ENCODE measurements at places on chromosomes 7 and 10.

- DNase-seq, result no peak
These were observed 50.0 kb upstream of the GRB10 start for GRCh38 chr7:50832744-50833143.

GRCh38 chr10:113517165-113517900, 35.5 kb upstream of the HABP2 start:
- no peak for DNase-seq

DNA sequence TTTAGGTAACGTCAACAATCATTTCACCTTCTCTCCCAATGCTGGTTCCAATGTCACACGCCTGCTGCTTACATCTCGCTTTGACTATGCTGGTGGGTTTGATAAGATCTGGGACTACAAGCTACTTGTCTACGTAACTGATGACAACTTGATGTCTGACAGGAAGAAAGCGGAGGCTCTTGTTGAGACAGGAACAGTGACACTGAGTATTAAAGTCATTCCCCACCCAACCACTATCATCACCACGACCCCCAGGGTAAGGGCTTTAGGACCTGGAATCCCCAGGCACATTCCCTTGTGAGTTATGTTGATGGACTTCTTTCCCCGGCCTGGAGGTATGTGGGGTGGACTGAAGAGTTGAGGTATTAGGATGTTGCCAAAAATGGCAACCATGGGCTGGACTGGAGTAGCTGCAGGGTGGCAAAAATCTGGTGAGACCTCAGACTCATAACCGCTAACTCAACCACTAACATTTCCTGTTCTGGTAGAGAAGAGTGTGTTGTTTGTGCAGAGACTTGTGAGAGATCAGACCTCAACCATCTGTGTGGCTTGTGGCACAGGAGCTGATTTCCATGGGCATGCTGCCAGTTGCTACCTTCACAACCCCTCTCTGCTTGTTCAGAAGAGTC, 59.2 kb downstream of the CDHR3 start:
- peak; percentile 44 for DNase-seq

- no peak for DNase-seq
These were observed 6.6 kb downstream of the LDB3 start for GRCh38 chr10:86674912-86675311.

DNA sequence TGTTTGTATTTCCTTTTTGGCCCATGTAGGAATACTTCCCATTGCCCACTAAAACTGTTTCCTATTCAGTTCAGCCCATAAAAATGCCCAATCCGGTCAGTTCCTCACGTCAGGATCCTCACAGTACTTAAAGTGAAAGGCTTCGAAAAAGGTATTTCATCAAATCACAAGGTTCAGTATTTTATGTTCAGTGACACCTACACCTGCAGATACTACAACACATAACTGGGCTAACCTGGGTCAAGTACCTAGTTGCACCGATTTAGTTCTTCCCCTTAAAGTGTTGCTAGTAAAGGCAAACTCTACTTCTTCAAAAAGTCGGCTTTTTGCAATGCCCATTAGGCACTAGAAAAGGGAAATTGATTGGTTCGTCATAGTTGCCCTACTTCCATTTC, 1.1 kb downstream of the SNX13 start:
- DNase-seq, result no peak

DNA sequence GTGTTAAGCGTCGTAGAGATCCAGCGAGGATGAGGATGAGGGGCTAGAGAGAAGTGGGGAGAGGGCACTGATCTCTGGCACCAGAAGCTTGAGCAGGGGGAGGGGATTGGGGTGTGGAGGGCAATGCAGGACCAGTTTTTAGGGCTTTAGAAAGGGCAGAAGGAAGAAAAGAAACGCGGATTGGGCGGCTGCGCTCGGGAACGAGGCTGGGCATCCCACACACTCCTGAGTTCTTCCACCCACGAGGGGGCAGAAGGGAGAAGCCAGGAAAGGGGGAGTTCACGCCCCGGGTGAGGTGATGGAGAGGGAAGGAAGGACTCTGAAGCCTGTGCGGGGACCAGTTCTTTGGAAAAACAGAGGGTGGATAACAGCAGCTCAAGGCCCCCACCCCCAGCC, 6.1 kb upstream of the VGF start:
- no peak for DNase-seq

- no peak for DNase-seq
These were observed 160.8 kb downstream of the PKD1L1 start for GRCh38 chr7:47787249-47788069.

DNA sequence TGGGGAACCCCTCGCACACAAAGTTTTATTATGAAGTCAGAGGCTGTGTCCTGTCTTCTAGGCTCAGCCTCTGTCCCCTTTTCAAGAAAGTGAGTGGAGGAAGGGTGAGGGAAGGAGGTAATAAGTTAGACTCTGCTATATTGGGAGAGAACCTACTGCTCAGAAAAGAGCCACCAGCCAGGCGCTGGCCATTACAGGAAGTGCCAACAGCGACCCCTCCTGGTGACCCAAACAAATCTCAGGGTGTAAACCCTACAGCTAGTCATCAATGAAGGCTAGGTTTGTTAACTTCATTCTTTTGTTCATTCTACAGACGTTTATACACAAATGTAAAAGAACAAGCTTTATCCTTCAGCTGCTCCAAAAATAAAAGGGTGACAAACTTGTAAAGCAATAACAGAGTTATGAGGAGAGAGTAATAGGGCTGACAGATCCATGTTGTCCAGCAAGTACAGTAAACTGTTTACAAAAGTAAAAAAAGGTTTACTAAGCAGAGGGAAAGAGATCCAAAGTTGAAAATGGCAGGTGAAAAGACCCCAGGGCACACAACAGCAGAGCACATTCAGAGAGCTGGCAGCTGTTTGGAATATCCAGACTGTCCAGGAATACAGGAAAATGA, 82.7 kb downstream of the FAM204A start:
- no peak for DNase-seq

DNA sequence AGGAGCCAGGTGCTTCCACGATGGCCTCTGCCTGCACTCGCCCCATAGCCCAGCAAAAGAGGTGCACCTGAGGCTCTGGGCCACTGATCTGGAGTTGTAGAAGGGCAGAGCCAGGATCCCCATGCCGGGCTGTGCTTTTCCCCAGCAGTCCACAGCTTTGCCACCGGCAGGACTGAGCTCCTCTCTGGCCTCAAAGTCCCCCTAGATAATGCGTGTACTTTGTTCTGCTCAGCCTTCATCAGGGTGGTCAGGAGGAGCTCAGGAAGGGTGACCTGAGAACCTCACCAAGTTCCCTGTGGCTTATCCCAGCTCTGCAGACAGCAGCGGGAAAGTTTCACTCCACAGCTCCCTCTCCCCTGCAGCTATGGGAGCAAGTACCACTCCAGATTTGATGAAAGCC, 27.9 kb upstream of the UNC5B start:
- DNase-seq, result no peak

DNA sequence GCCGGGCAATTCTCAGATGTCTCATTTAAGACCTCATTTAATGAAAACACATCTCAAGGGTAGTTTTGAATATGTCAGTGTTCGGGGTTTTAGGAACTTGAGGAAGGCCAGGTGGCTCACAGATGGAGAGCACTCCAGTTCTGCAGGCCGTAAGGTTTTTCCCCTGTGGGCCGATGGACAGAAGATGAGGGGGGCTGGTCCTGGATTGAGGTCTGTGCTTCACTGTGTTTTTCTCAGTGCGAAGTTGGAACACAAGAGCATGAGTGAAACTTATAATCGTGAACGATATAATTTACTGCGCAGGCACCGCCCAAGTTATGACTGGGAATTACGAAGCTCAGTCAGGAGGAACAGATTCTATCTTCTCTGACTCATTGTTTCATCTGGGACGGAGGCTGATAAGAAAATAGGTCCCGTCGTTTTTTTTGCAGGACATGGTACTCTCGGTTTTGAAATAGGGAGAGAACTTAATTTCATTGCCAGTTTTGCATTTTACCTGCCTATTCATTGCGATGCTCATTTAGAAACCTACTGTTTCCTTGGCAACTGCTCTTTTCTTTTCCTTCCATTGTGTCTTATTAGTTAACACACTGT, 591.0 kb upstream of the PFKP start:
- no peak for DNase-seq

GRCh38 chr7:114533131-114533530, 118.5 kb downstream of the FOXP2 start:
- no peak for DNase-seq

- DNase-seq, result no peak
These were observed 53.7 kb downstream of the C1GALT1 start for GRCh38 chr7:7236041-7236440.

- no peak for DNase-seq
These were observed at the start of gene CCDC201 for GRCh38 chr7:45873035-45873354. CCDC201 (minus strand) TSS chr7:45873082; CDS start chr7:45873007, 75 bp downstream.

GRCh38 chr7:121761399-121761798, 111.6 kb upstream of the PTPRZ1 start:
- DNase-seq, result no peak

DNA sequence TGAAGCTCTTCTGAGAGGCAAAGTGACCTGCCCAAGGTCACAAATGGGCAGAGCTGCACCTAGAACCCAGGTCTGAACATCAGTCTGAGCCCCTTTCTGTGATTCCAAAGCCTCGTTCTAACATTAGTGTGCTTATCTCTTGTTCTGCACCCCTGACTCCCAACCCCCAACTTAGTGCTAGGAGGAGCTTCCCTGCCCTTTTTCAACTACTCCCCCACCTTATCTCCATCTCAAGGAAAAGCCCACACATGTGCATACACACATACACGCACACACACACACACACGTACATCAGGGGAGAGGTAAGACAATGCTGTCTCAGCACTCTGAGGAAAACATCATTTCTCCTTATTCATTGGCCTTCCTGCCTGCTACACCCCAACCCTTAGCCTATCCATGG, 8.3 kb downstream of the PRRT4 start:
- DNase-seq, result no peak

All from stimulated activated CD8-positive, alpha-beta memory T cell treated with anti-CD3 and anti-CD28 coated beads, Interleukin-4, amount 100 ng/mL, for 24 hours (primary cell).